WTC11 (cell line): ENCODE measurements at places on chromosomes 6 and 20.
A peak's percentile ranks its signal among the peaks of the same experiment; 100 is the strongest.

GRCh38 chr20:34473262-34473883 lies 42.8 kb upstream of the DYNLRB1 start:
- DNase-seq = peak; percentile 74

- DNase-seq = no peak
Observed at GRCh38 chr6:108884211-108885059, 36.2 kb downstream of the ARMC2 start.

GRCh38 chr6:16595514-16596120 lies 165.6 kb downstream of the ATXN1 start:
- no peak for DNase-seq

GRCh38 chr6:31799781-31800180 lies 4.2 kb upstream of the VARS1 start:
- no peak for DNase-seq
